CD4-positive, alpha-beta T cell treated with Interleukin-2 at 100 ng/mL for 4 hours (primary cell): ENCODE measurements at places on chromosomes 6 and 20.
A peak's percentile ranks its signal among the peaks of the same experiment; 100 is the strongest.

GRCh38 chr6:127971945-127972391, 71.1 kb upstream of the THEMIS start:
- peak; percentile 81 for DNase-seq

DNA sequence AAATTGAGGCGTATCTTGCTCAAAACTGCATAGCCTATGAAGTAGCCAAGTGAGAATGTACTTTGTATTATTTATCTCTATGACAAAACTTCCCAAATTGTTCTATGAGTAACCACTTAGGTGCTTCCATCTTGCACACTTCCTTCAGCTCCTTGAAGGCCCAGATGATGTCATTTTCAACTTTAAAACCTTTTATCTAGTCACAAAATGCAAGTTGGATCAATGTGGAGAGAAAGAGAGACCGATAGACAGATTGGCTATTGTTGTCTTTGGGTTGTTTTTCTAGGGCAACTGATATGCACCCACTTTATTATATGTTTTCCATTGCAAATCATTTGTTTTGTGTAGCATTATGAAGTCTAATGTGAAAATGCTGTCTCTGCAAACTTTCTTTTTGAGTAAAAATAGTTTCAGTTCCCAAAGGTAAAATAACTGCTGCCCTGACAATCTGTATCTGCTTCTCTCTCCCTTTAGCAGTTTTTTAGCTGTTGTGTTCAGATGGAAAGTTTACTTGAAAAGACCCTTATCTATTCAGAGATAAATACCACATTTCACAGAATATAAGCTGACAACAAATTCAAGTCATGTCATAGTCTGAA, 73.7 kb upstream of the CITED2 start:
- DNase-seq, result no peak

DNA sequence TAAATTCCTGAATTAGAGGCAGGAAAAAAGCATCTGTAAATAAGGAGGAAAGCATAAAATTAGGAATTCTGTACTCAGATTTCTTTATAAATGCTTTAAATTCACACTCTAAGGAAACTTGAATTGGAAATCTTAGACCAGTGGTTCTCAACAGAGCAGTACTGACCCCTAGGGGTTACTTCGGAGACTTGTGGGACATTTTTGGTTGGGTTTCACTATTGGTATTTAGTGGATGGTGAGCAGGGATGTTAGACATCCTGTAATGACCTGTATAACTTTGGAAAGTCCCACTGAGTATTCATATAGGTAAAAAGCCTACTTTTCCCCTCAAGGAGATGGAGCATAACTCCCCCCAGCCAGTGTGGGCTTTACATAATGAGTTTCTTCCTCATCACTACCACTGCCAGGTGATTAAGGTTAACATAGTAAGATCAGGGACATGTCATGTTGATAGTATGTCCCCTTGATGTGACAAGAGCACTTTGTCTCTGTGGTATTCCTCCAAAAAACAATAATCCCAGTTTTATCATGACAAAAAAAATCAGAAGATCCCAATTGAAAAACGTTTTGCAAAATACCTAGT, 31.0 kb downstream of the GLO1 start:
- peak; percentile 56 for DNase-seq

- no peak for DNase-seq
Measured at GRCh38 chr6:111588366-111588765, 17.3 kb downstream of the TRAF3IP2 start.
